ENCODE measurements at places on chromosomes 2 and 18.

DNA sequence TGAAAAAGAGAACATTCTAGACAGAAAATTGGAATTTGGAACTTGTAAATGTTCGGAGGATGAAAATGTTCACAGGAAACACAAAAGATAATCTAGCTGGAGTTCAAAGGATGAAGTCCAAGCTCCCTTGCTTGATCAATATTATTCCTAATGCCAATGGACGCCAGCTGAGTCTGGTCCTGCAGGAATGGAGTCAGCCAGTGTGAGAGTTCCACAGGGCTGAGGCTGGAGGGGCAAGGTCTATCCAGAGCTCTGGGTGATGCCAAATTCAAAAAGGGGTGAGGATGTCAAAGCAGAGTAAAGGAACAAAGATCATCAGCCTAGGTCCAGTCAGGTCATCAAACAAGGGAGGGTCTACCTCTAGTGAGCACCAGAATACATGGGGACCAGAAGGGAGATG lies 78.5 kb upstream of the CTNNA2 start:
- DNase-seq, result no peak

- DNase-seq, result peak; percentile 21
Observed at GRCh38 chr2:232230560-232230959, 148.0 kb upstream of the ALPP start.

GRCh38 chr2:172300851-172301250 lies 126.5 kb upstream of the ITGA6 start:
- no peak for DNase-seq

DNA sequence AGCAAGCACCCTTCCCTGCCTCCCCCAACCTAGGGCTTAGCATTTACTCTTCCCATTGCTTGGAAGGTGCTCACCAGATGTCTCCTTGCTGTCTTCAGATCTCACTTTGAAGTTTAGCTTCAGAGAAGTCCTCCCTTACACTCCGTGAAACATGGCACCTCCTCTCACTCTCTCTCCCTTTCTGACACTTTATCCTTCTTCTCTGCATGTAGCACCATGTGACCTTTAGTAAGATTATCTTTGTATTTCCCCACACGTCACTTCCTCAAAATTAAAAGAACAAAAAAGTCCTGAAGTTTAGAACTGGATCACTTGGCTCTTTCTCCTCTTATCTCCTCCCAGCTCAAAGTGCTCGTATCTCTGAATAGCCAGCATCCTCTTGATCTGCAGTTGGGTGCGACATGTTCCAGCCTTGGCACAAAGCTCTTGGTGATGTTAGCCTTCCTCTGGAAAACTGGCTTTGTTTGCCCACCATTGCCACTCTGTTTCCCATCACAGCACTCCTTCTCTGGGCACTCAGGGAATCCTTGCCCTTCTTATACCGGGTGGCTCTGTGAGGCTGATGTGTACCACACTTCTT lies 40.6 kb upstream of the EPAS1 start:
- DNase-seq, result no peak

DNA sequence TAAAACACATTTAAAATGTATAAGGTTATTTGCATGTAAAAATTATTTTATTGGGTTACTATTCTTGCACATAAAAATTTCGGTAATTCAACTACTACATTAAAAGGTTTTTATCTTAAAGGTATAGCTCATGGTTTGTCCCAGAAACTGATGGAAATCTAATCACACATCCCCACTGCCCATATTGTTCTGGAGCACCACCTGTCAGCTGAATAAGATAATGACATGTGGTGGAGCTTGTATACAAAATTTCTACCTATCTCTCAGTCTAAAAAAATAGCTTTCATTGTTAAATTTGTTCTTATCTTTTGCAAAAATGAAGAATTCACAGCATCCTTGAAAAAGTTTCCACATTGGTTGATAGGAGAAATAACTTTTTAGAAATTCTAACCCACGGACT lies 18.3 kb downstream of the ERBB4 start:
- no peak for DNase-seq

DNA sequence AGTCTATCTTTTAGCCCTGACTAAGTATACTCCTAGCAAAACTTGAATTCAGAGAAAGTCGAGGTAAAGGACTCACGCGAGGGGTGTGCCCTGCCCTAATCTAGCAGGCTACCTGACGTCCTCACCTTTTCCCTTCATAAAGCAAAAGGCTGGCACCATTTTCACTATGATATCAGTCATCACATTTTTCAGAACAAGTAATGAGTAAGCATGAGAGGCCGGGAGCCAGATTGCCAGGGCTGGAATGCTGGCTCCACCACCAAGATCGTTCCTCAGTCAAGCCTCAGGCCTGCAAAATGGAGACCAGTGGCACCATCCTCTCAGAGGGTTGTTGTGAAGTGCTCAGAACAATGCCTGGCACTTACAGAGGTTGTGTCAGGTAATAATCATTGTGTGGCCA lies 18.7 kb upstream of the NCKAP5 start:
- no peak for DNase-seq

DNA sequence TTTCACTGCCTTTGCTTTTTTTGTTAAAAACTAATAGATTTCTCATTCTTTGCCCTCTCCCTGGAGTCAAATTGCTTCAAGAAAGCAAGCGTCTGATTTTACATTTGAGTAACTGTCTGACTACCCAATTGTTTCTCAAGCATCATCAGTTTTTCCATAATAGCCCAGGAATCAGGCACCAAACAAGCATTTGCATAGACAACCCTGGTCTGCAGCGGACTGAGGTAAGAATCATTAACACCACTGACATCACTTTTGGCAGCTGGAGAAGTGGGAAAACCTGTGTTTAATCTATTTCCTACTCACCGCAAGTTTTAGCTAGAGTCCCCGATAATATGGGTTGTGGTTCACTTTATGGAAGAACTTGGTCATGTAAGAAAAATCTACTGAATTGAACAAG lies 55.7 kb downstream of the IRS1 start:
- DNase-seq, result no peak

- no peak for DNase-seq
Observed at GRCh38 chr18:69557282-69557681, 156.6 kb downstream of the DOK6 start.

- no peak for DNase-seq
Observed at GRCh38 chr18:79503406-79503805, 107.7 kb downstream of the NFATC1 start.

GRCh38 chr2:12083713-12084419 lies 337.4 kb downstream of the LPIN1 start:
- DNase-seq, result no peak

GRCh38 chr2:10179422-10179821 lies 56.9 kb downstream of the RRM2 start:
- DNase-seq, result no peak

DNA sequence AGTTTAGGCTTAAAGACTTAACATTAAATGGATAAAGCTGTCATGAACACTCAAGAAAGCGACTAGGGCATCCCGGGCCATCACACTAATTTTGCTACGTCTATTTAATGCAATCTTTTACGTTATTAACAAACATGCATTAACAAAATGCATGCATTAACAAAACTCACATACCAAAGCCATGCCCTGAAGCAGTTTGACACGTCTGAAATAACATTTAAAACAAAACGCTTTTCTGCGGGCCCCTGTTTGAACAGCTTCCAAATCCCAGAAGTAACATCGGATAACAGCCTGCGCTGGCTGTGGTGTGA lies 458 bp downstream of the B4GALT6 start:
- no peak for DNase-seq
